ENCODE measurements at places on chromosomes 7 and 10.

- DNase-seq: no peak
These were observed 144.9 kb downstream of the PAXIP1 start for GRCh38 chr7:154857728-154858681.

DNA sequence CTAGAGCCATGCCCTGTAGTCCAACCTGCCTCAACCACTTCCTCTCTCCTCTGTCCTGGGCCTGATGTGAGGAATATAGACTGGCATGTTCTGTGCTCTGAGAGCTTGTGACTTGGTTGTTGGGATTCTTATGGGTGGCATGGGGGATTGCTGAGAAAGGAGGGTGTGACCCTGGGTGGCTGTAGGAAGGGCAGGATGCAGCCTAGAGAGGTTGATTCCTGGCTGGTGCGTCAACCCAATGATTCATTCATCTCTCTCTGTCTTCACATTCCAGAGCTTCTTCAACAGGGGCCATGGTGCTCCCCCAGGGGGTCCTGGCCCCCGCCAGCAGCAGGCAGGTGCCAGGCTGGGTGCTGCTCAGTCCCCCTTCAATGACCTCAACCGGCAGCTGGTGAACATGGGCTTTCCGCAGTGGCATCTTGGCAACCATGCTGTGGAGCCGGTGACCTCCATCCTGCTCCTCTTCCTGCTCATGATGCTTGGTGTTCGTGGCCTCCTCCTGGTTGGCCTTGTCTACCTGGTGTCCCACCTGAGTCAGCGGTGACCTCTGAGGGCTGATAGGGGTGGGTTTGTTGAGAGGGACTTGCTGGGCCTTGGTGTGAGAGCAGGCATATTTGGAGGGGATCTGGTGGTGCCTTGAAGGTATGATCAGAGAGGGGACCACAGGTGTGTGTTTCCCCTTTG, 2.6 kb downstream of the FAM241B start:
- no peak for DNase-seq

- DNase-seq: peak; percentile 82
These were observed 50.3 kb downstream of the FAM53B start for GRCh38 chr10:124693801-124694416.

GRCh38 chr7:149884016-149884415, 10.2 kb downstream of the ATP6V0E2 start:
- no peak for DNase-seq

GRCh38 chr10:89942217-89942616, 240.8 kb downstream of the KIF20B start:
- DNase-seq: no peak

GRCh38 chr10:59991661-59992060, 85.3 kb upstream of the CCDC6 start:
- peak; percentile 74 for DNase-seq

DNA sequence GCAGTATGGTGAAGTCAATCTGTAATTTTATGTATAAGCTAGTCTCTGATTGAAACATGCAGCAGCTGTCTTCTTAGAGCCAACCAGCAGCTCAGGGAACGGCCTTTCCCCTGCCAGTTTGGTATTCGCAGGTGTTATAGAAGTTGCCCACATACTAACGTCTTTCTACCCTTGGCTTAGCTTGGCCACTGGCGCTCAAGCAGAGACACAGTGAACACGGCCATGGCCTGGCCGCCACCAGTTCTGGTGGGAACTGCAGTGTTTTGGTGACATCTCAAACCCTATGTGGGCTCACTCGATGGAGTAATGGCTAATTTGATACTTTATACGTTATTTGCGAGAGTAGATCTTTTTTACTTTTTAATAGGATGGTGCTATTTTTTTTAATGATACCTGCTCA, 17.1 kb downstream of the EIF4H start:
- DNase-seq: no peak

DNA sequence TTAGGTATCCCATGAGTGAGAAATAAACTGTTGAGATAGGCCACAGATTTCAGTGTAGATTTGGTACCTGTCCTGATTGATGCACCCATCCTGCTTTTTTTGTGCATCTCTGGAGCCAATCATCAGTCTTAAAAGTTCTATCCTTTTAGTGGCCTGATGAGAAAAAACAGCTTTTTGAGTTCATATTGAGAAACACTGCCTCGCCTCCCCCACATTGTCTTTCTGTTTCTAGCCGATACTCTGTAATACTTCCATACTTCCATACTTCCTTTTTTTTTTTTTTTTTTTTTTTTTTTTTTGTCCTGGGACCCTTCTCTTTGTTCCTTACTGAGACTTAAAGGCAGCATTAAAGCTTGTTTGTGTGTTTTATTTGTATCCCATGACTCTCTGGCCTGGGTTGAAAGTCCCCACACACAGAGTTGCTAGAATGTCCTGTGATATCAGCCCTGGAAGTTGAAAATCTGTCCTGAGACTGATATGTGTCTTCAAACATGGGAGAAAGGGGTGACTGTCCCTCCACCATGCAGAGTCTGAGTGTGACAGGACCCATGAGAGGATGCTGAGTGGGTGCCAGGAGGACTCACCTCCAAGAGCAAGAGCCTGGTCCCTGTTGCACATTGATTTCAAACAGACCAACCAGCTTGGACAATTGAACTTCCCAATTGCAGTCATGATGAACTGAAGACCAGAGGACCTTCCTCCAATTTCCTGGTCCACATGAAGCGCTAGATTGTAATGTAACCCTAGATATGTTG, 5.7 kb downstream of the ZNF22 start:
- no peak for DNase-seq

DNA sequence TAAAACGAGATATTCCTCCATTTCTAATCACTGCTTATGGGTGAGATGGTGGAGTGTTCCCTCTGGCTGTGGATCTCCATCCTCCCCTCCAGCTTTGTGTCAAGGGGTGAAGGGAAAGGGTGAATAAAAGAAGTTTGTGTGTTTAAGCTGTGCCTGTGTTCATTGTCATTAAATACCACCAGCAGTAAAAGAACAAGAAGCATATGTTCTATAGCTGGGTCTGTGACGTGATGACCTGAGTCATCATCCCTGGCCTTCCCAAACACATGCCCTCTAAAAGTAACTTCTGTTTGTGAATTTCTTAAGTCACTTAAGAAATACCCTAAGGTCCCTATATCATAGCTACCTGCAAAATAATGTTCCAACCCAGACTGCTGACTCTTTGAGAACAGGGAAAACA, 104.9 kb downstream of the PPP1R17 start:
- no peak for DNase-seq

DNA sequence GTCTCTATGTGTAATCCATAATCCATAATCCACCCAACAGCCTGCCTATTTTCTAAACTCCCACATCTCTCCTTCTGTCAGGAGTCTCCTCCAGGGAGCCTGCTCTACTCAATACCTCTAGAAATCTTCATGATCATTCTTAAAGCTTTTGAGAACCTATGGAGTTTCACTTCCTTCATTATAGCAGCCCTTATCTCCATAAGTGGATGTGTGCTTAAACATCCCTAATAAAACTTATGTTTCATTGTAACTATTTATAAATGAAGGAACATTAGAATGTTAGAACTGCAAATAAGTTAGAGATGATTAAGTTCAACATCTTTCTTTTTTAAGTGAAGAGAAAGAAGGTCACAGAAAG, 8.5 kb downstream of the CPED1 start:
- DNase-seq: no peak

DNA sequence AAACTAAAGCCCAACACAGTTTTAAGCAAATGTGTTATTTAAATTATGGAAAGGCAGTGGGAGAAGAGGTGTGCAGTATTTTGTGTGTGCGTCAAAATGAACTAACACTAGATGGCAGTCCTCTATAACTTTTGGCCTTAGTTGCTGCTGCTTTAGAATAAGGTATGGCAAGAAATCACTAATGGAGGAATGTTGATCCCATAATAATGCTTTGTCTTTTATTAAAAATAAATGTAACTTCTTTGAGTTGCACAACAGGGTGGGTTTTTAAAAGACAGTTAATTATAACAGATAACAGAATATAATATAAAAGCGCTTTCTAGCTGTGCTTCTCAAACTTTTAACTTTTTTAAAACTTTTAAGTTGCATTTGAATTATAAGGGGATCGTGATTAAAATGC, 56.4 kb downstream of the BBS9 start:
- no peak for DNase-seq

GRCh38 chr7:132446666-132447278, 129.5 kb downstream of the PLXNA4 start:
- DNase-seq: no peak

- peak; percentile 91 for DNase-seq
These were observed 474.6 kb downstream of the GRM8 start for GRCh38 chr7:126778101-126778500.

DNA sequence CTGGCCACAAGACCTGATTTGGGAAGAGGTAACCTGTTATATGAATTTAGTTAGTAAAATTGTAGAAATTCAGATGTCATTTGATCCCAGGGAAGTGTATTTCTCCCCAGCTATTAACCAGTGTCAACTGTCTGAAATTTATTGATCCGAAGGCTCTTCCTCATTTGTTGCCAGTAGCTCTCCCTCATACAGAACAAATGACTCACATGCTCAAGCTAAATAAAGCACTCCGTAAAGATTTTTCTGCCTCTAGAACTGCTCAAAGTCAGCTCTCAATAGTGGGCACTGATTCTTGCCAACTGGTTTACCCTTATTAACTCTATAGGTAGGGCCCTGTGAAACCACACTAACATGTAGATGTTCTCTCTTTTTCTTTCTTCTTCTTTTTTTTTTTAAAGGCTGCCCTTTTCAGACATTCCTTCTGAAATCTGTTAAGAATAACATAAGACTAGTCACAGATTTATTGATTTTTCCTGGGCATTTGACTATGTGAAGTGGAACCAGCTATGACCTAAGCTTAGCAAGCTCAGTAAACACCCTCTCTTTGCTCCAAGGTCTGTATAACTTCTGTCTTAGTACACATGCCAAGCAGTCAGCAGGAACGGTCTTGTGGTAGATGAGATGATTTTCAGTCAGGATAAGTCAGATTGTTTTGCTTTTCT, 21.8 kb downstream of the RPA3 start:
- no peak for DNase-seq

GRCh38 chr7:138886501-138886917, 88.5 kb upstream of the ATP6V0A4 start:
- DNase-seq: peak; percentile 20

DNA sequence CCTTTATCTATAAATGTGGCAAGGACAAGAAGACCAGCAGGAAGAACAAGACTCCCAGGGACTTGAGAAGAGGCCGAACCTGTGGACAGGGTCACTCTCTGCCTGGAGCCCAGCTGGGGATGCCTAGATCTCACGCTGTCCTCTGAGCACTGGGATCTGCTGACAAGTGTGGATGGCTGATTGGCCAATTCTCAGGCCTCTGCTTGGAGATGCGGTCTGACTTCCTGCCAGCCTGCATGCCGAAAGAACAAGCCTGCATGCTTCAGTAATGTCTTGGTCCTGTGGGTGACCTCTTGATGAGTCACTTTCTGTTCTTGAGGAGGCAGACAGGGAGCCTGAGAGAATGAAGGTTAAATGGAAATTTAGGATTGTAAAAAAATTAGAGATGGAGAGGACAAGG, 84.7 kb downstream of the TMEM178B start:
- DNase-seq: no peak

DNA sequence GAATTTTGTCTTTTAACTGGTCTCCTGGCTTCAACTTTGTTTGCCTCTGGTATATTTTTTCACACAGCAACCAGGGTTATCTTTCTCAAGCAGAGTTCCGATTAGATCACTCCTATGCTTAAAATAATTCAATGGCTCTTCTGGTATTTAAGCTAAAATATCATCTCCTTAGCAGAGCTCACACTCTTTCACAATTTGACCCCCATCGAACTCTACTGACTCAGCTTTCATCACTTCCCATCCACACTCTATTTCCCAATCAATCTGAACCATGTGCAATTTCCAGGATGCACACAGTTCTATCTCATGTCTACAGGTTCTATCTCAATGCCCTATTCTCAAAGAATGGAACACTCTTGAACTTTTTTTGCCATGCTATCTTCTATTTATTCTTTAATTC, 809.5 kb downstream of the GRID1 start:
- DNase-seq: no peak

DNA sequence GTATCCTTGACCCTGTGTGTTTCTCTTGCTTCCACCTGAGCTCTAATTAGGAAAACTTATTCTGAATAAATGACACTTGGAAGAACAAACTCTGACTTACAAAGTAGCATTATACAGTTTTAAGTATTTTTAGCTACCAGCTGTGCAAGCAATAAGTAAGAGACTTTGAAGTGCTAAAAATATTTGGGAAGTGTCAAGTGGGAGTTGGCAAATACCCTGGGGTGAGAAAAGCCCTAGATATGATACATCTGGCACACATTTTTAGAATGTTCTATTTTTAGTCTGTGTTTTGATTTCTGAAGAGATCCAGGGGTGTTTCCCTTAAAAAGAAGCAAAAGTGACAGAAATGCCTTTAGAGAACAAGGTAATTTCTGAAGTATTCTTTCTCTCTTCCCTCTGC, 132.7 kb upstream of the TEX47 start:
- DNase-seq: no peak

GRCh38 chr7:29086545-29086944, 59.8 kb downstream of the CPVL start:
- no peak for DNase-seq

- DNase-seq: no peak
These were observed 411.6 kb downstream of the PLXNA4 start for GRCh38 chr7:132164558-132165125.

DNA sequence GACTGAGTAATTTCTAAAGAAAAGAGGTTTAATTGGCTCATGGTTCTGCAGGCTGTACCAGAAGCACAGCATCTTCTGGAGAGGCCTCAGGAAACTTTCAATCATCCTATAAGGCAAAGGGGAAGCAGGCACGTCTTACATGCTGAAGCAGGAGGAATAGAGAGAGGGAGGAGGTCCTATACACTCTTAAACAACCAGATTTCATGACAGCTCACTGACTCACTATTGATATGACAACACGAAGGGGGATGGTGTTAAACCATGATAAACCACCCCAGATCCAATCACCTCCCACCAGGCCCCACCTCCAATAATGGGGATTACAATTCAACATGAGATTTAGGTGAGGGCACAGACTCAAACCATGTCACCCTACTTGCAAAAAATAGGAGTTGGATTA, 201.5 kb downstream of the CDK14 start:
- no peak for DNase-seq

DNA sequence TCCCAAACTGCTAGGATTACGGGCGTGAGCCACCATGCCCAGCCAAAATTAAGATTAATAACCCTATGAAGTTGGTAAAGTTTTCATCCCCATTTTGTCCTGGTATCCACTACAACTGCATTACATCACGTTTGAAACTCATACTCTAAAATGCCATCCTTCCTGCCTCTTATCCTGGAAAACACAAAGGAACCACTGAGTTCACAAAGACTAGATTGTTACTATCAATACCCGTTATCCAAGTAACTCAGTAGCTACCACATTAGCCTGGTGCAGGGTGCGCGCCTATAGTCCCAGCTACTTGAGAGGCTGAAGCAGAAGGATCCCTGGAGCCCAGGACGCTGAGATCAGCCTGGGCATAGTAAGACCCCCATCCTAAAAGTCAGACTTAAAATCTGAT, 63.5 kb upstream of the ANAPC16 start:
- no peak for DNase-seq

Measured in NCI-H187 (cell line).